MM.1S (cell line): ENCODE measurements at places on chromosomes 3 and 15.

DNA sequence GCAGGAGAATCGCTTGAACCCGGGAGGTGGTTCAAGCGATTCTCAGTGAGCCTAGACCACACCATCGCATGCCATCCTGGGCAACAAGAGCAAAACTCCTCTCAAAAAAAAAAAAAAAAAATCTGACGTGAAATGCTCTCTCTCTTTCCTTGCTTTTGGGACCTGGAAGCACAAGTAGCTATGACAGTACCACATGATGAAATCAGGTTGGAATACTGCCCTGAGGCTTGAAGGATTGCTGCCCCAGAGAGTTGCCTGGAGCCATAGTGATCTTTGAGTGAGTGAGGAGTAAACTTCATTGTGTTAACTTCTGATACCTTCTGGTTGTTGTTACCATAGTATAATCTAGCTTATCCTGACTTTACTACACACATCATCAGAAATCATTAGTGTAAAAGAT is 23.3 kb downstream of the AKAP13 start:
- no peak for DNase-seq

DNA sequence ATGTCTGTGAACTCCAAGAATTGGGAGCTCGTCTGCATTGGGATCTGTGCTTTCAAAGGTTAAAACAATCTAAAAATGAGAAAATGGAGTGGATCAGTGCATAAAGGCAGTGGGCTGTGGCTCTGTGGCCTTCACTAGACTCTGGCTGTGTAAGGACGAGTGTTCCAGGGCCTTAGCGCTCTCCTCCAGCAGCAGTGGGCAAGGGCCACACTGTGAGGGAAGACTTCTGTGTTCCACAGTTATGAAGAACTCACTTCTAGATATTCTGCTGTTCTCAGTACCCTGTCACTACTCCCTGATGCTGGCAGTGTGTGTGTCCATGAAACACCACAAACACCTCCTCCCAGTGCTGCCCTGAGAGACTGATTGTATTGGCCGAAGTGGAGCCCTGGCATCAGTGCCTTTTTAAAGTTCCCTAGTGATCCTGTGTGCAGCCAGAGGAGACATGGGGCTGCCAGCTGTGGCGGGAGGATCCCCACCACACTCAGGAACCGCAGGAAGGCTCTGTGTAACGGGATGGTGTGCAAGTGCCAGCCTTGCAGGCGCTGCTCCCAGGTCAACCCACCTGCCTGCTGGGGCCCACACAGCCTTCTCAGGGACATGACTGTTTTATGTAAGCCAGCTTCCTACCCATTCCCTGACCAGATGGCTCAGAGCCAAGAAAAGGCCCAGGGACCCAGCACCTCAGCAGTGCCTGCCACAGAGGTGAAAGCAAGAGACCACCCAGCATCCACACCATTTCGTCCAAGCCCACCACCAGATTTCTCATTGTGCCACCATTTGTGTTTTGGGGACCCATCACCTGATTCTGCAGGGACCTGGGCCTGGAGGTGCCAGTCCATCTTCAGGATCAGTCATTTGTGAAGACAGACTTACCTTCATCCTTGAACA is 40.4 kb downstream of the ABTB1 start:
- no peak for DNase-seq

- no peak for DNase-seq
Observed at GRCh38 chr3:155332716-155333115, 39.2 kb upstream of the STRIT1 start.

GRCh38 chr3:25427942-25428788 is at the start of gene RARB:
RARB (plus strand) TSS chr3:25428263; CDS start chr3:25428732, 469 bp downstream.
- DNase-seq = peak; percentile 22

DNA sequence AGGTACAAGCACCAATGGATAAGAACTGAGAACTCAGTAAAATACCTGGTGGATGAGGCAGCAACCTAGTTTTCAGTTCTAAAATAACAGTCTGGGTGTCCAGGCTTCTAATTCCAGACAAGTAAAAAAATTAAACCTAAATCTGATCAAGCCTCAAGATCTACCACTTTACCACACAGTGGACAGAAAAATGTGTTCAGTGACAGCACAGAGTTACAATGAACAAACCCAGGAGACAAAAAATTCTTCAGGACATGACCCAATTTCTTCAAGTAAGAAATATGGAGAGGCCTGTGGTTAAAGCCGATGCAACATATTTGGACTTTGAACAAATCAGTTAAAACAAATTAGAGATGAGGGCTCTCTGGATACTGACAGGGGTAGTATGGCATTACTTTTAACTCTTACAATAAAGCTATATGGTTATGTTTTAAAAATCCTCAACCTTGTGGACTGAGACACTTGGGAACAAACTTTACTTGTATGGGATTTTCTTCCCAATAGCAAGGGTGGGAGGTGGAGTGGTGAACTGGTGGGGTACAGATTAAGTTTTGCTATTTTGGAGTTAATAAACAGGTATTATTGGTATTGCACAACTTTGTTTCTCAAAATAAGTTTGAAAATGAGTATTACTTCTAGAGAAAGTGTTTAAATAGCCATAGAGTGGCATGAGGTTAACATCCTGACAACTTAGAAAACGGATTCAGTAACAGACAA is 14.2 kb downstream of the CCNL1 start:
- no peak for DNase-seq

DNA sequence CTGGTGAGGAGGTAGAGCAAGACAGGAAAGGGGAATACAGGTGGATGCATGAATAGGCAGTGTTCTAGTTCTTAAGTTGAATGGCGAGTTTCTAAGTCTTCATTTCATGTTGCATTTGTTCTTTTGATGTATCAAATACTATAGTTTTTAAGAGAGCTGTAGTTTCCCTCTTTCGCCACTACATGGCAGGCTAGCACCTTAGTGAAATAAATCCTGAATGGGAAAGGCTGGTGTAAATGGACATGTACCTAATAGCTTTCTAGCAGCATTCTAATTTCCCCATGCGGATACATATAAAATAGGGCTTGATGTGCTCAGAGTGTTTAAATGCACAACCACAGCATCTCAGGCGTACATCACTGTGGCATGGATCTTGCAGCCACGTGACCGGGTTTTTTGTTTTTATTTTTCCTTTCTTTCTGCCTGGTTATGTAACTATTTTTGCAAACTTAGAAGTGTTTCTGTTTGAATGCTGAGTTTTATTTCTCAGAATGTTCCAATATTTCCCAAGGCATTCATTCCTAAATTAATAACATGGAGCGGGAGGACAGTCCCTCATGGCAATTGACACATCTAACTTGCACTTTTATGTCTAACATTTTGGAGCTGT is 23.5 kb upstream of the CLN6 start:
- peak; percentile 88 for DNase-seq

- no peak for DNase-seq
Observed at GRCh38 chr15:72078887-72079286, 39.1 kb downstream of the MYO9A start.

DNA sequence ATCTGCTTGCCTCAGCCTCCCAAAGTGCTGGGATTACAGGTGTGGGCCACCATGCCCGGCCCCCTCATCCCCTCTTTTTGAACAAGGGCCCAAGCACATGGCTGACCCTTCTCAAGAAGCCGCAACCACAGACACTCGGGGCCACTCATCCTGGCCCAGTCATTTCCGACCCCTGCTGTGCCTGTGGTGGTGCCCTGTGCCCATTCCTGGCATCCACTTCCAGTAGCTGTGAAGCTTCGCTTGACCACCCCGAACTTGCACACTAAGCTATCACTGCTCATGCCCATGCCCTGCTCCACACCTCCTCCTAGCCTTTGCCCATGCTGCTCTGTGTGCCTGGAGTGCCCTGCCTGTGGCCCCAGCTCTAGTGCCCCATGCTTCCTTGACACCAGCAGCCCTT is 8.3 kb downstream of the TMEM44 start:
- DNase-seq = no peak

GRCh38 chr3:135806317-135806716 is 159.2 kb upstream of the PPP2R3A start:
- no peak for DNase-seq

- DNase-seq = no peak
Observed at GRCh38 chr3:127413871-127414270, 126.0 kb upstream of the PRR20G start.

DNA sequence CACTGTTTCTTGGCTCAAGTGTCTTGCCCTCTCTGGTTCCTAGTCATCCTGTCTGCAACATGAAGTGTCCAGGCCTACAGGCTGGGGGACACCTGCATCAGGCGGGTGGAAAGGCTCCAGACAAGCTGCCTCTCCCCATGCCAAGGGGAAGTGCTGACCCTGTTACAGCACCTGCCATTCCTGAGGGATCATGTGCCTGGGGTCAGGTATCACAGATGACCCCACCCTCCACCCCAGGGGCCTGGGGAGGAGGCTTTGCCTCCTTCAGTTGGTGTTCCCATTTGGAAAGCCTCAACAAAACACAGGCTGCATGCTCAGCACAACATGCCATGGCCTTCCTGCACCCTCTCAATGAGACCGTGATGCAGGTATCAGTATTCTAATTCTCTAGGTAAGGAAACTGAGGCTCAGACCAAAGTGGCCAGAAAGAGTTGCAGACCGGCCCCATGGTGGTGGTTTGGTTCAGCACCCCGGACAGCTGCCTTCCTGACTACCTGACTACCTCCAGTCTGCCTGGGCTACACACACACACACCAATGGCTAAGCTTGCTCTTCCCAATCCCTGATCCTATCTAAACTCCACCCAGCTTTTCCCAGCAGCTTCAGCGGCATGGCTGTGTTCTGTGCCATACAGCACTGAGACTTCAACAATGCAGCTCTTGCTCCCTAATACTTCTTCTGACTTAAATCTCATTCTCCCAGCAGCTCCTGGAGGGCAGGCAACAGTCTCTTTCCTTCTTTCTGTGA is 69.7 kb upstream of the LINGO1 start:
- DNase-seq = peak; percentile 28

DNA sequence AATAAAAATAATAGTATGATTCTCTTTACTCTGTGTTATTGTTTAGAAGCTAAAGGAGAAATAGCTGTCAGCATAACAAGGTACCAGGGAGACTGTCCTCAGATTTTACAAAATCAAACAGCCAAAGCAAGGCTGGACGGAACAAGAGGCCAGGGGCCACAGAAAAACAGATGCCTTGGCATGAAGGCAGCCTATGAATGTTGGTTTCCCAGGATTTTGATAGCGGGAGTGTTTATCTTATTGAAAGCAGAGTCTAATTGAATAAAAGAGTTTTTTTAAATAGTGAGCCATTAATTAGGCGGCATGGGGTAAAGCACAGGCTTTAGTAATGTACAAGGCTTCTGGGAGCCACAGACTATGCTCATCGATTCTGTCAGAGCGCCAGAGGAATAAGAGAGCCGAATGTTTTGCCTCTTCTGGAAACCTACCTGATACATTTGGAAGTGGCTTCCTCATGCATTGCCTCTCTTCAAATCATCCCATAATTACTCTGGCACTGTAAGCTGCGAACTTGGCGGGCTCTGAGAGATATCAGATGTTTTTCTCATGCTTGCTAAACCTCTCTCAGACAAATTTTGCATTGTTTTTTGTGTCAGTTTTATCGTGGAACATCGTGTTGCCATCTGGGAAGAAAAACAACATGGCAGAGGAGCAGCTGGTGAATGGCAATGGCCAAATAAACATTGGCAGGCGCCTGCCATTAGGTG is 30.4 kb upstream of the TMCO5A start:
- DNase-seq = no peak

- no peak for DNase-seq
Observed at GRCh38 chr3:21662403-21662802, 88.6 kb downstream of the ZNF385D start.

DNA sequence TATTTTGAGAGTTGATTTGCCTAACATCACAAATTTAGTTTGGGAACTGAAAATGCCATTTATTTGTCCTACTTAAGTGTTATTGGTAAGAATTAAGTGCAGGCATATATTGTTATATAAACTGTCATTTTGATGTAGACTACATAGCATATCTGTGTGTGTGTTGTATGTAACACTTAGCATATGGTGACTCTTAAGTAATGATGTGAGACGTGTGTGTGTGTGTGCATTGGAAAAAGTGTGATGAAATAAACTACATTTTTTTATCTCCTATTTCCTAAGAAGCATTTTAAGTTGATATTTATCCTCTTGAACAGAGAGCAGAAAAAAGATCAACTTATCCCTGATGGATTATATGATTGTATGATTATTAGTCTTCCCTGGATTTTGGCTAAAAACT is 588.2 kb upstream of the SUCLG2 start:
- DNase-seq = no peak

DNA sequence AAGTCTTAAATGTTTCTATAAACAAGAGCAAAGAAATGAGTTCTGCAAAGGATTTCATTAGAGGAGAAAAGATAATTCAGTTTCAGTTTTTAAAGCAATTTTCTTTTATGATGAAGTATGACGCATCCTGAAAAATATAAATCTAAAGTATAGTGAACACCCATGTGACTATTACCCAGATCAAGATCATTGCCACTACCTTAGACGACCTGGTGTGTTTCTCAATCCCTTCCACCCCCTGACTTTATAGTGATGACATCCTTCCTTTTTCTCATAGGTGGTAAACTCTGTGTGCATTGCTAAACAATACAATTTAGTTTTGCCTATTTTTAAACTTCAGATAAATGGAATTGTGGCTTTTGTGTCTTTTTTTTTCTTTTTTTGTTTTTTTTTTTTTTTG is 8.4 kb downstream of the STT3B start:
- DNase-seq = no peak

DNA sequence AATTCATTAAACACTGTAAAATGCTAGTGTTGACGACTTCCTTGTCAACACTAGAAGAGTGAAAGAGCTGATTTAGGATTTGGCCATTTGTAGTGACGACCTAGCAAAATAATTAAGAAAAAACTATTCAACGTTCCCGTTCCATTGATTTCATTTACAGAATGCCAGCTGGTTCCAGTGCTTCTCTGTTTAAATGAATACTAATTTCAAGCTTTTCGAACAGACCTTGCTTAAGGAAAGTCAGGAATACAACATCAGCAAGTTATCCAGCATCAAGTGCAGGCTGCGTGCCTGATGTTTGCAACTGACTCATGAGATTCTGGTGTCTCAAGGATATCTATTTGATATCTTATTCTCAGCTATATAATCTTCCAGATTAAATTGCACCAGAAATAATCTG is 98.4 kb upstream of the BHLHE40 start:
- DNase-seq = no peak

GRCh38 chr3:79604681-79605080 is 163.1 kb downstream of the ROBO1 start:
- DNase-seq = no peak

DNA sequence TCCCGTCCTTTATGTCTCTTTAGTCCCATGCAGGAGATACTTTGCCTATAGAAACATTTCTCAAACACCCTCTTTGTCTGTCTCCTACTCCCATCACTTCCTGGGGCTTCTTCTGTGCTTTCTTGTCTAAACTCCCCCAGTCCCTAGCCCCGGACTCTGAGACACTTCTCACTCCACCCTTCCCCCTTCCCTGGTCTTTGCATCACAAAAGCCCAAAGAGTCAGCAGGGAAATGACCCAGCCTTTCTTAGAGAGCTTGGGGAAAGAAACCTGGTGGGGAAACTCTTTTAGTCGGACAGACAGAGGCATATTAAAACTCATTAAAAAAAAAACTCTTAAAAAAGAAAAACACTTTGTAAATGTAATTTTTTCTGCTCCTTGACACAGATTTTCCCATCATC is 211.2 kb downstream of the TJP1 start:
- DNase-seq = no peak
